Naive thymus-derived CD8-positive, alpha-beta T cell (primary cell): ENCODE measurements at places on chromosomes 6 and 20. TPM values are rescaled to one million over a fixed set of nuclear protein-coding genes. Genes with fewer than 3 reads are reported as not detected.

DNA sequence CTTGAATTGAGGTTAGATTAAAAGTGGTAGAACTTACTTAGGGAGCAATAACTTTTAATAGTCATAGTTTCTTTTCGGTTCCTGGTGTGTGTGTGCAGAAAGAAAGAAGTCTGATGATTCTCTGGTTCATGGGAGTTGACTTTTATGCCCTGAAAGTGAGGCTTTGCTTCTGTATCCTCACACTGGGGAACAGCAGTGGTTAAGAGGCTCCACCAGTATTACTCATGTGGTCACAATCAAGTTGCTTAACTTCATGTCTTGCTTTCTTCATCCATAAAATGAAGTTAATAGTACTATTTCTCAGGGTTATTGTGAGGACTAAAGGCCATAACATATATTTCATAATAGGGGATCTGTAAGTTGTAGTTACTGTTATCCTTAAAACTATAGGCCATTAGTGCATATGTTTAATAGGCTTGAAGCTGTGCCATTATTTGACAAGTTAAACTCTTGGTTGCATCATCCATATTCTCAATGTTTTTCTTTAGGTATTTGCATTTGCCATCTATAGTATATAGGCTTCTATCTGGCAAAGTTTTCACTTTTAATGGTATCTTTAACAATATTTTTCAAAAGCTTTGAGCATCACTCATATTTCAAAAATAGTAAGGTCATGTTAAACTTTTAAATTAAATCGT, 262.4 kb downstream of the PLCB1 start:
- H3K4me1 ChIP-seq: no peaks in the 10 kb centered on the region
- no peaks in the 10 kb centered on the region for H3K36me3 ChIP-seq
- no peak overlapping the region for H3K4me3 ChIP-seq

DNA sequence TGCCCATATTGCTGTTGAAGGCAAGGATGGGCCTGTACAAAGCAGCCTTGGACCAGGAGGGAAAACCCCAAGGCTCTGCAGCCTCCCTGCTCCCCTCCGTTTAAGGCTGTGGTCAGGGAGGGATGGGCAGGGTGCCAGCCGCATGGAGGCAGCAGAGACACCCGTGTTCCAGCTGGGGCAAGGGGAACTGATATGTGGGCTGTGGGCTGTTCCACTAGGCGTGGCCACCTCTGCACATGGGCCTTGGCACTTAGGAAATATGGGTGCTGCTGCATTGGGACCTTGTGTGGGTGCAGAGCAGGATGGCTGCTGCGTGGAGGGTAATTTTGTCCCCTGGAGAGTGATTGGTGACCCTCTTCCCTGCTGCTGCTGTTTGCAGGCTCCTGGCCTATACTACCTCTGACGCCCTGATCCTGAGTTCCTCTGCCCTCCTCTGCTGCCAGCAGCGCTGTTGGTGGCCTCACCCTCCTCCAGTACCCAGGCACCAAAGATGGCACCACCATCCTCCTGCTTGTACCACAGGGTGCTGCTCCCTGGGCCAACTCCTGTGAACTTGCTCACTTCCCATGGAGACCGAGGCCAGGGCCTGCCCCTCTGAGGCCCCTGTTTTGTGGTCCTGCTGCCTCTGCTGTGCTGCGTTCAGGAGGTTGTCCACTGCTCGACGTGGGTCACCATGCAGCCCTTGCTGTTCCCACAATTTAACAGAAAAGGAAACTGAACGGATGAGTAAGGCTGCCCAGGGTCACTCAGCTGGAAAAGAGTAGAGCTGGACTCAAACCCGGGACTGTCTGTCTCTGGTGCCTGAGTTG, 35.3 kb downstream of the PANK2 start:
- no peaks in the 10 kb centered on the region for H3K27me3 ChIP-seq
- peaks cover 3% of the 10 kb centered on the region for H3K36me3 ChIP-seq
- H3K27ac ChIP-seq: peak overlapping the region; percentile 66
- peaks cover 61% of the 10 kb centered on the region for H3K4me1 ChIP-seq
- DNase-seq: no peak

DNA sequence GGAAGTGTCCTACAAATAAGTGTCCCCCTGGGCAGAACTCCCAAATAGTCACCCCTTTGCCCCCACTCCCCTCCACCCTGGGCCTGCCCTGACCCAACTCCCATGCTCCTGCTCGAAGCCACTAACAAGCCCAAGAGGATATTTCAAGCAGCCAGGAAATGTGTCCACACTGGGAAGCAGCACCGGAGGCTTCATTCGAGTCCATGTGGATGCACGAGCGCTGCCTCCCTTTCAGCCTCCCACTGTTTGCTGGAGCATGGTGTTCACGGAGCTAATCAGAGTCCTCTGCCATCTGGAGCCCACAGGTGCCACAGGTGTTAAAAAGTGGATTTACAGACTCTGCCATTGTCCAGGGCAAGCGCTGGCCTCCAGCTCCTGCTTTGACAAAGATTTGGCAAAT, 177.6 kb downstream of the TTLL2 start:
- H3K4me3 ChIP-seq: no peak overlapping the region
- H3K27ac ChIP-seq: no peak overlapping the region
- no peak for DNase-seq
- no peaks in the 10 kb centered on the region for H3K4me1 ChIP-seq
- no peaks in the 10 kb centered on the region for H3K36me3 ChIP-seq

DNA sequence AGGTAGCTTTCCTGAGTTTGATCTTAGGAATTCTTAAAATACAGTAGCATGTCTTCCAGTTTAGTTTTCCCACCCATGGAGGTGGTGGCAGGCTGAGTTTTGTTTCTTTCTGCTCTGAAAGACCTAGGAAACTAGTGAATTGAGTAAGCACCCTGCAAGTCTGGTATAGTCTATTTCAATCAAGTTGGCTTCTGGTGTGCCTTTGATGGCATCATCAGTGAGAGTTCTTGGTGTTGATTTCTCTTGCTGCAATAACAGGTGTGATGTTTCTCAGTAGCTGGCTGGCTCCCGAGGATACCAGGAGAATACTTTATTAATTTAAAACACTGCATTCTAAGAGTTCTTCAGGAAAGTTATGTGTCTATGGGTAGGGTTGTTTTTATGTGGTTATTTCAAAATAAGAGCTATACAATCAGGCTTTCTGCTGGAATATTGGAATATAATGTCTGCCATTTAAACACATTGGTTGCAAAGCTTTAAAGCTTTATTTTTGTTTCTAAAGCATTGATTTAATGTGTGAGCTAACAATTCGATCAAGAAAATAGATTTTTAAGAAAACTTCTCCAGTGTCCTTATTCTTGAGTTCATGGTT, 19.0 kb downstream of the VAPB start:
- H3K36me3 ChIP-seq: no peaks in the 10 kb centered on the region
- peak; percentile 16 for DNase-seq
- H3K27ac ChIP-seq: peak overlapping the region; percentile 93
- H3K4me1 ChIP-seq: peaks cover 38% of the 10 kb centered on the region

DNA sequence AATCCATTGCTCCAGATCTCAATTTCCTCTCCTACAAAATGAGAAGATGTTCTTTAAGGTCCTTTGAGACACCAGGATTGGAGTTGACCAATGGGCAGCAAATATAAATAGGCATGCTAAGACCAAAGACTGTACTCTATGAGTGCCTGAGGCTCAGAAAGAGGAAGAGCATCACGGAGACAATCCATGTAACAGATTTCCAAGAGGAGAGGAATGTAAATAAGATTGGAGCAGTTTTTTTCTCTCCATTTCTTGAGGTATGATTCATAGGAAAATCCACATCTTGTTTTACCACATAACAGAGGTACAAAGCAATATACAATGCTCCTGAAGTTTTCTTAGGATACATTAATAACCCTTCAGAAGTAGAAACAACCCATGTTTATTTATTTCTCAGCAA, 109.8 kb downstream of the UBE3D start:
- H3K4me3 ChIP-seq: no peak overlapping the region
- H3K4me1 ChIP-seq: no peaks in the 10 kb centered on the region
- H3K27ac ChIP-seq: no peak overlapping the region
- no peaks in the 10 kb centered on the region for H3K27me3 ChIP-seq
- peaks cover 30% of the 10 kb centered on the region for H3K36me3 ChIP-seq

Gene TINAG
- total RNA-seq: not detected

Gene BIRC7
- total RNA-seq: not detected

Gene ZNF165
- total RNA-seq: 0.83 TPM

Gene RPP40
- total RNA-seq: 8.3 TPM

Gene NKX2-4
- total RNA-seq: not detected
